ENCODE measurements at places on chromosomes 7 and 10.

DNA sequence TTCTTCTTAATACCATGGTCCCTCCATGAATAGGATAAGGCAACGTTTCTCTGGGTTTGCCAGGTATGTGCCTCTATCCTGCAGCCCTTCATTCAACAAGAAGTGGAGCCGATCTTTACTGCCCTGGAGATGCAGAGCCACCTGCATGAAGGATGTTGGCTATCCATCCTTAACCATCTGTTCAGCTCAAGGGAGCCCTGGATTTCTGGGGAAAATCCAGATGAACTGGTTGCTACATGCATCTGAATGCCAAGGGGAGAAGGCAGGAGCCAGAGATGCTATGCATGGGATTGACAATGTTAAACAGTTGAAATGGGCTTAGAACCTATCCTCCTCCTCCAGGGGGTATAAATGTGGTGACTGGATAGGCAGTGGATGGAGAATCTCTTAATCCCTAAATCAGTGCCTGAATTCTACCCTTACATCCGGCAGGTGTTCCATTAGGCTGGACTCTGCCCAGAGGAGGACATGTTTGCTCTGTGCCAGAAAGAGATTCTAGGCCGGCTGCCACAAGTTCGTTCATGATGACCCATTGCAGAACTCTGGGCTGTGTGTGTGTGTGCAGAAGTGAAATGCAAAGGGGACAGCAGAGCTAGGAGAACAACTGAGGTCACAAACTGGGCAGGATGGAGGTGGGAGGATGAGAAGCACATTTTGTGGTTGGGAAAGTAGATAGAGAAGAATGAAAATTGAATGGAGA is 15.6 kb downstream of the CPED1 start:
- DNase-seq, result no peak

GRCh38 chr7:116177009-116177408 is 33.3 kb upstream of the TES start:
- no peak for DNase-seq

- no peak for DNase-seq
Measured at GRCh38 chr10:124449170-124450011, 444 bp downstream of the NKX1-2 start.

DNA sequence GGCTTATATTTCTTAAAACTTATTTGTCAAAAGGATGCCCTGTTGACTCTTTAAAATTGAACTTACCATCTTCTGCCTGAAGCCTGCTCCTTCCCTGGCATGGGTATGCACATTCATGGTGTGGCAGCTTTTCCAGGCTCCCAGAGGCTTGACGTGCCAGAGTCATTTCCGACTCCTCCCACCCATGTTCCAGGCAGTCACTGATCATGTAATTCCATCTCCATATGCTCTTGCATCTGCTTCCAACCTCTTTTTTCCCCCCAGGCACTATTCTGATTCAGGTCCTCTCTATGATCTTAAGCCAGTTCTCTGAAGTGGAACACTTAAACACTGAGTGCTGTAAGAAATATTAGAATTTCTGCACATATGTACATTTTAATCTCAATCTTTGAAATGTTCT is 82.2 kb downstream of the CFAP58 start:
- DNase-seq, result no peak

- DNase-seq, result no peak
Measured at GRCh38 chr10:129845111-129845753, 118.8 kb downstream of the EBF3 start.

DNA sequence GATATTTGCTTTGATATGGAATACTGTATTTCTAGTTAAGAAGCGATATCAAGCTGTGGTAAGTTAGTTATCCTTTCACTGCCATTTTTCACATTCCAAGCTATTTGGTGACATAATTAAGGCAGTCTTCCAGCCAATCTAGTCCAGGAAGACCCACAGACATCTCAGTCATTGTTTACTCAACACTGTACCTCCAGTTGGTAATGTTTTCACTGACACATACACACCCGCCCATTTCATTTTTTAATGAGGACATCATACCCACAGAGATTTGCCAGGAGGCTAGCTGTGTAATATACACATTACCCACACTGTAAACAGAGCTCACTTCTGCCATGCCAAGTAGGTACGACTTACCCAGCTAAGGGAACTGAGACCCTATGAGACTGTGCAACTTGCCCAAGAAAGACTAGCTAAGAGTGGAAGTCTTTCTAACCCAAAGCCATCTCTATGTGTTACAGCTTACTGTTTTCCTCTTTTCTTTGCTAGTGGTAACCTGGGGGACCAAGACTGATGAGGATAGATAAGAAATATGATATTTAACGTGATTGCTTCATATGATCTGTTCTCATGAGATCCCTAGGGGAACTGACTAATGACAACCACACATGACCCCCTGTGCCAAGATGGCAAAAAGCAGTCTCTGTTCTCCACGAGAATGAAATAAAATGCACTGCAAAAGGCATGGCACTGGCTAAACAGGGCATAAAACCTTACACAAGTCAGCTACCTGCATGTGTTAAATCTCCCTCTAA is 179.0 kb downstream of the DGKI start:
- DNase-seq, result no peak

DNA sequence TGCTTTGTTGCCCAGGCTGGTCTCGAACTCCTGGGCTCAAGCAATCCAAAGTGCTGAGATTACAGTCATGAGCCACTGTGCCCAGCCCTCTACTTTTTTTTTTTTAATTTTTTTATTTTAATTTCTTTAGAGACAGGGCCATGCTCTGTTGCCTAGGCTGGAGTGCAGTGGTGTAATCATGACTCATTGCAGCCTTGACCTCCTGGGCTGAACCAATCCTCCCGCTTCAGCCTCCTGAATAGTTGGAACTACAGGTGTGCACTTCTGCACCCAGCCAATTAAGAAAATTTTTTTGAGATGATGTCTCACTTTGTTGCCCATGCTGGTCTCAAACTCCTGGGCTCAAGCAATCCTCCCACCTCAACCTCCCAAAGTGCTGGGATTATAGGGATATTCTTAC is 528.6 kb downstream of the GATA3 start:
- DNase-seq, result no peak

- no peak for DNase-seq
Measured at GRCh38 chr7:105682341-105683060, 101.2 kb upstream of the EFCAB10 start.

DNA sequence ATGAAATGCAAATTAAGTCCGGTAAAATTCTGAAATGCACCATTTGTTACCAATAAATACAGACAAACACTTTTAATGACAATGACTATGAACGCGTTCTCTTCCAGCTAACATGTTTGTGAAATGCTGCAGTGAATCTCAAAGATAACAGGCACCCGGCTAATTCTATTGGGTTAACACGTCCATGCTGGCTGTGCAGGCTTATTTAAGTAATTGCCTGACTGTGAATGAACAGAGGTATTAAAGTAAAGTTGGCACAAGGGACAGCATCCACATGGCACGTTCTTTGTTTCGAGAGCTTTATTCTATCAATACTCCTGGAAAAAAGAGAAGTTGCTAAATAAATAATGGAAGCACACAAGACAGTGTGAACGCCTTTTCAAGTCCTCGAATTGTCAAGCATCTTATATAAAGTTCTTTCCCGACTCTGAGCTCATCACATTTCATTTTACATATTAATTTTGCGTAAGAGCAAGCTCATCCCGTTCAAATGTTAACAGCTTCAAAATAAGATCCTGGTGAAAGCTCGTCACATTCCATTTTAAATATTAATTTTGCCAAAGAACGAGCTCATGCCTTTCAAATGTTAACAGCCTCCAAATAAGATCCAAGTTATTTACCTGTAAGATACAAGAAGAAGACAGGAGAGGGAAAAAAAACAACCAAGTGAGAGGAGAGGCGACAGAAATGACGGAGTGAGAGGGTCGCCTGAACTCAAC is 111.3 kb upstream of the RHEB start:
- DNase-seq, result no peak

- no peak for DNase-seq
Measured at GRCh38 chr10:1374511-1375345, 318.5 kb downstream of the WDR37 start.

DNA sequence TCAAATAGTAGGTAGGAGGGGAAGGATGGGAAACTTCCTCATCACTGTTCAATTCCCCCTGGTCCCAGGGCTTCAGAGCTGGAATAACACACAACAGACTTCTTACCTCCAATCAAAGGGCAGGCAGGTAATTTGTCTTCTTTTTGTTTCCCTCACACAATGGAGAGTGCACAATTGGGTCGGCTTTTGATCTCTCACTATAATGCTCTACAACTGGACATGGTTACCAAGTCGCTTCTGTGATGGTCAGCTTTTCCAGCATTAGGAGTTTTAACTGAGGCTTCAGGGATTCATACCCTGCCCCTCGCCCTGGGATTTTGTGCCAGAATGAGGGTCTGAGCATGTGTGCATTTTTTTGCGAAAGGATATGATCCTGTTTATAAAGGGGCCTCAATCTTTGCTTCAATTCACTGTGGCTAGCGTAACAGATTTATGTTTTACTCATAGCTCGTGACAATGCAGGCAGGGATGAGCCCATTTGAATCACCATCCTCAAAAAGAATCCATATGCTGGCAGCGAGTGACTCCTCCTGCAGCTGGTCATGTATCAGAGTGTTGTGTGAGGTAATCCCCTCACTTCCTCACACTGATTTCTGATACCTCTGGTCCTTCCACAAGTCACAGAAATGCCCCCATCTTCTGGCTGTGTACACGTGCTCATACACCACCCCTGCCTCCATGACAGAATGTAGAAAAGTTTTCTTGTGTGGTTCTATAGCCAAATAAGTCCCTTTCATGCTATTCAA is 189.6 kb downstream of the CTTNBP2 start:
- no peak for DNase-seq

- no peak for DNase-seq
Measured at GRCh38 chr10:110617425-110618229, 26.5 kb upstream of the RBM20 start.

DNA sequence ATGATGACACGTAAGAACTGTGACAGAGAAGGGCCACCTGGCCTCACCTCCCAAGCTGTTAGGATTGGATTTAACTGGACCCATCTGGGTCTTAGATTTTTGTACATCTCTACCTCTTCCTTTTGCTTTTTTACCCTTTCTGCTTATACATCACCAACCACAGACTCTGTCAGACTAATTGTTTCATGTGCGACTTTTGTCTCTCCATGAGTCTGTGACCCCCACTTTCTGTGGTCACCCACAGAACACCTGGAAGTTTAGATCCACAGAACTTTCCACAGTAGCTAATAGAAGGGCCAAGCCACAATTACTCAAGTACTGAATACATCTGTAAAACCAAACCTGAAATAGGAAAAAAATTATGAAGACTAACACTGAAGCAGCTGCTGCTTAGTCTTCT is 23.1 kb downstream of the SEC31B start:
- DNase-seq, result no peak

DNA sequence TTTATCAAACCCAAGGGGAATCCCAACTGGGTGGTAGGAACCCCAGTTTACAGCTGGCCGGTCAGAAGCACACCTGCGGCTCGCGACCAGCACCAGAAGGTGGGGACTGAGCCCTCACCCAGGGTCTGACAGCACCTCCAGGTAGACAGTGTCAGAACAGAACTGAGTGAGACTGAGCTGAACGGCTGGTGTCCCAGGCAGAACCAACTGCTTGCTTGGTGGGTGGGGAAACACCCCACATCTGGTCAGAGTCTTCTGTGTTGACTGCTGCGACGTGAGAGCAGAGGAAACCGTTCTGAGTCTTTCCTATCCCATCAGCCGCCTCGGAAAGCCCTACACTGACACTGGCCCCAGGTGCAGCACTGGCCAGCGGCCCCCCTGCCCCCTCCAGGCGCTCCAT is 160.7 kb downstream of the MAD1L1 start:
- no peak for DNase-seq

- DNase-seq, result no peak
Measured at GRCh38 chr7:22124941-22125340, 179.2 kb upstream of the CDCA7L start.

GRCh38 chr10:17854044-17854652 is 45.0 kb downstream of the MRC1 start:
- DNase-seq, result no peak

GRCh38 chr7:147497246-147497645 is 1093.3 kb upstream of the C7orf33 start:
- no peak for DNase-seq

- DNase-seq, result no peak
Measured at GRCh38 chr7:134940729-134941128, 45.6 kb upstream of the AGBL3 start.

DNA sequence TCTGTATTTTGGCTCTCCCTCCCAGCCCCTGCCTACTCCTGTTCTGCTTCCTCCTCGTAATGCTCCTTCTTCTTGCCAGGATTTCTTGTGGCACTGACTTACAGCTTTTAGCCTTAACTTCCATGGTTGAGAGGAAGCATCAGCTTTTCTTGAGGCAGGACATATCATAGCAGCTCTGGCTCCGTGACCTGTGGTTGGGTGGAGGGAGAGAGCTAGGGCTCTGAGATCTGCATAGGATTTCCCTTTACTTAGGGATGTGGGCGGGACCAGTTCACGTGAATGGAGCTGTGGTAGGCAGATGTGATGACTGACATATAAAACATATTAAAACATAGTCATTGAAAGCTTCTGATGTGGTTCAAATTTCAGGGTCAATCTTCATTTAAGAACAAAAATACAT is 10.6 kb upstream of the RAB11FIP2 start:
- DNase-seq, result no peak
